ENCODE measurements at places on chromosomes 3 and 15. TPM values are rescaled to one million over a fixed set of nuclear protein-coding genes. Genes with fewer than 3 reads are reported as not detected.

ITPKA gene
- polyA plus RNA-seq = 0.50 TPM

- no peak for DNase-seq
These were observed 10.2 kb downstream of the PXYLP1 start for GRCh38 chr3:141241616-141242376.

- no peak for DNase-seq
These were observed 38.3 kb upstream of the DCUN1D1 start for GRCh38 chr3:183018421-183019192.

TTC23 gene
- polyA plus RNA-seq = 34.0 TPM

- DNase-seq = no peak
These were observed 132.5 kb downstream of the PEAK1 start for GRCh38 chr15:77287385-77287784.

- no peak for DNase-seq
These were observed 806.6 kb upstream of the LMCD1 start for GRCh38 chr3:7695049-7695448.

DNA sequence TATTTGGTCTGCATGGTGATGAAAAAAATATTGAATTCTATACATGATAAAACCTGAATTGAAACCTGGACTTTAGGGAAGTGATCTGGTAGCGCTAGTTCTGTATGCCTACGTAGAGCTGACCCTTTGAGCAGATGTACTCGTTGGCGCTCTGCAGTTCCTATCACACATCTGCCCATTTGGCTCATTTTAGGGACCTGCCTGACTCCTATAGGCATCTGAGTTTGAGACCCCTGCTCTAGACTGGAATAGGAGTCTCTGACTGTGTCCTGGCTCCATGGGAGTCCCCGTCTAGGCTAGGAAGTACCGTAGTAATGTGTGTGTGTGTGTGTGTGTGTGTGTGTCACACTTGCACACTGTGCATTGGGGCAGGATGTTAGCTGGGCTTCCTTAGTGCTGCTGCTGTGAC, 21.2 kb downstream of the STARD5 start:
- no peak for DNase-seq

DNA sequence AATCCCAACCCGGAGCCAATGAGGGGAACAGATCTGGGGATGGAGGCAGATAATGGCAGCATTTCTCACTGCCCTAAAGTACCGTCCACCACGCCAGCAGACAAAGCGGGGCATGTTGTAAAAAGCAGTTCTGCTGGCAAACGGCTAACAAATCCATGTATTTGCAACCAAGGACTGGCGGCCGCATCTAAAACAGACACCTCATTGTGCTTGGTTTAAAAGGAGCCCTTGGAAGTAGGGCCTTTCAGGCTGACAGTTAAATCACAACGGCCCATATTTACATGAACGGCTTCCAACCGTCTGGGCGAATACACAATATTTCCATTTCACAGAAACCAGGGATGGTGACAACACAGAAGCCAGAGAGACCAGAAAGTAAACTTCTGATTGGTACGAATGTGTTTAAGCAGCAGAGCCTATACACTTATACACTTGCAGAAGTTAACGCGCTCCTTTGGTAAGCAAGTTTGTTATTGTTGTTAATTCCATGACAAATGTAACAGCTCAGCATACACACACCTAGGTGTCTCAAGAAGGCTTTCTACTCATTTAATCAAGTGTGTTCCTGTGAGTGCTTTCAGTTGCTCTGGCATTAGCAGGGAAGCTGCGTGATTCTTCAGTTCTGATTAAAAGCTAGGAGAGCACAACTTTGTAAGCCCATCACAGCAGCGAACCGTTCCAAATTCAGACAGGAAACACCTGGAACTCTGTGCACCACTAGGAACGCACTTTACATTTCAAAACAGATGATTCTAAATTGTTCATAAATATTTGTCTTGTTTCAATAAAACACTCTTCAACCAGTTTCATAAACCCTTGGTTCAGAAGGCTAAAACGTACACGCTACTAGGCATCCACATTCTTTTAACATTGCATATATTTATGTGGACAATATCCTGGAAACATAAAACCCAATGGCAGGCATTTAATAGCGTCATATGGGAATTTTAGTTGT, 112.9 kb downstream of the PDZRN3 start:
- no peak for DNase-seq

DNAJC13 gene
- 50.7 TPM for polyA plus RNA-seq

- no peak for DNase-seq
These were observed 1.2 kb upstream of the SPICE1 start for GRCh38 chr3:113516115-113516505.

DNA sequence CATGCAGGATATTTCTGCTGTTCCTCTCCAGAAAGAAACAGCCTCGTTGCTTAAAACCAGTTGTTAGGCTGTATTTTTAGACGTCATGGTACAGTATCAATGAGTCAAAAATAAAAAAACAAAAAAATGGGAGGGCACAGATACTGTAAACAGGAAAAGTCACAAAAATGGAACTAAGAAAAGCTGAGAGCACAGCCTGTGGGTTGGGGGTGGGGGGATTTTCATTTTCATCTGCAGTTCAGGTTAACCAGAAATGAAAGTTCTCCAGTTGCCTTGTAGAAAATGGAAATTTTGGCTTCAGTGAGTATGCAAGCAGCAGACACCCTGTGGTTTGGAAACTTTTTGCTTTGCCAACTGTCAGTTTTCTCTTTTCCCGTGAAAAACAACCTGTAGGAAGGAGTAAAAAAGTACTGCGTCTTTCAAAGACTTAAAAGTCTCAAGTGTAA, 59.0 kb downstream of the FRMD4B start:
- no peak for DNase-seq

GRCh38 chr3:39810647-39811161, 1.3 kb downstream of the MYRIP start:
- DNase-seq = no peak

SLC28A1 gene
- 7.4 TPM for polyA plus RNA-seq

H1-8 gene
- not detected for polyA plus RNA-seq

All from right renal cortex interstitium (tissue), 3 donors.